Stimulated activated CD8-positive, alpha-beta memory T cell treated with anti-CD3 and anti-CD28 coated beads, Interleukin-12 subunit alpha, Interleukin-12 subunit beta, amount 100 ng/mL, for 1 hour (primary cell): ENCODE measurements at places on chromosomes 2 and 18.

DNA sequence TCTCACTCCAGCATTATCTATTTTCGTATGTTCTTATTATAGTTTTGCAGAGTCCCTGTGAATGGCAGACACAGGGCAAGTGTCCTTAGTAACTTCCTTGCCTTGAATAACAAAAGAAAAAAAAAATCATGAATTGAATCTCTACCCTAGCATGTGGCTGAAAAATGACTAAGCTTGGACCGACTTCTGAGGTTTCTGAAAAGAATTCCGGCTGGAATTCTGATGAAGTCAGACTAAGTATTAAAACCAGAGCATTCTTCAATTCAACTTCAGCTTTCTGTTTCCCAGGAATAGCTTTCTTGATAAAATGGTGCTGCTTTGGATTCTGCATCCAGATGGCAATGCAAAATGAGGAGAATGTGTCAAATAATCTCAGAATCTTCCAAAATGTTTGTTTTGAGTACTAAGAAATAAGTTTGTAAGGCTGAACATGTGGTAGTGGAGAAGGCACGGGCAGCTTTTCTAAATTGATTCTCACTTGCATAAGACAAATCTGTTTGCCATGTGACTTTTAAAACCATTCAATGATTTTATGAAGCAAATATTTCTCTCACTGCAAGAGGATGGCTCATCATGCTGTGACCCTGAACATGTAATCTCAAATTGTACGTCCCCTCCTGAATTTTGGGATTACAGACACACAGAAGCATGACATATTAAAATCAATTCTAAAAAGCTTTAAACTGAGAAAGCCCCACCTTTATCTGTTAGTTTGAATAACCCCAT is 1462.8 kb upstream of the LRRTM1 start:
- no peak for DNase-seq

DNA sequence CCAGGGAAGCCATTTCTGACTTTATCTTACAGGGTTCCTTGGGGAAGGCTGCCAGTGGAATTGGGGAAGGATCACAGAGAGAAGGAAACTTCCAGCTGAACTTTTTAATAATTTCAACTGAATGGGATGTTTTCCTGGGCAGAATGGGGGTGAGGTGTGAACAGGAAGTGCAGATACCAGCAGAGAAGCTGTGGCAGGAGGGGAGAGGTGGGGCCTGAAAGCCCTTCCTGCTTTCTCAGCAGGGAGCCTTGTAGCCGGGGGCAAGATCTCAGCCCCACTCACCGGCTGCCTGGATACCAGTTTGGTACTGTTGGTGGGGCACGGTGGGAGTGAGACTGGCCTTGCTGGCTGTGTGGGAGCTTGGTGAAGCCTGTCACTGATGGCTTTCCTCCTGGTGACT is 170.5 kb downstream of the ZBTB7C start:
- DNase-seq: no peak

GRCh38 chr2:36163520-36164254 is 191.9 kb upstream of the CRIM1 start:
- DNase-seq: no peak

GRCh38 chr2:55311444-55311870 is 42.4 kb upstream of the MTIF2 start:
- no peak for DNase-seq
